ENCODE measurements at places on chromosomes 4 and X. TPM values are rescaled to one million over a fixed set of nuclear protein-coding genes. Genes with fewer than 3 reads are reported as not detected.

The CSAG2 gene
- total RNA-seq = not detected

The IL2 gene
- total RNA-seq = not detected

The RAB9A gene
- total RNA-seq = 32.8 TPM

The PABPC4L gene
- total RNA-seq = 0.42 TPM

The MFAP3L gene
- total RNA-seq = 3.1 TPM

The C4orf50 gene
- not detected for total RNA-seq

The CFAP99 gene
- not detected for total RNA-seq

The RAB40AL gene
- 0.08 TPM for total RNA-seq

The CT83 gene
- total RNA-seq = not detected

The C4orf36 gene
- 6.0 TPM for total RNA-seq

The NRK gene
- 0.23 TPM for total RNA-seq

The MAGEA2 gene
- total RNA-seq = not detected

The PAGE5 gene
- total RNA-seq = not detected

The GSX2 gene
- not detected for total RNA-seq
